ENCODE measurements at places on chromosomes 2 and 18.

DNA sequence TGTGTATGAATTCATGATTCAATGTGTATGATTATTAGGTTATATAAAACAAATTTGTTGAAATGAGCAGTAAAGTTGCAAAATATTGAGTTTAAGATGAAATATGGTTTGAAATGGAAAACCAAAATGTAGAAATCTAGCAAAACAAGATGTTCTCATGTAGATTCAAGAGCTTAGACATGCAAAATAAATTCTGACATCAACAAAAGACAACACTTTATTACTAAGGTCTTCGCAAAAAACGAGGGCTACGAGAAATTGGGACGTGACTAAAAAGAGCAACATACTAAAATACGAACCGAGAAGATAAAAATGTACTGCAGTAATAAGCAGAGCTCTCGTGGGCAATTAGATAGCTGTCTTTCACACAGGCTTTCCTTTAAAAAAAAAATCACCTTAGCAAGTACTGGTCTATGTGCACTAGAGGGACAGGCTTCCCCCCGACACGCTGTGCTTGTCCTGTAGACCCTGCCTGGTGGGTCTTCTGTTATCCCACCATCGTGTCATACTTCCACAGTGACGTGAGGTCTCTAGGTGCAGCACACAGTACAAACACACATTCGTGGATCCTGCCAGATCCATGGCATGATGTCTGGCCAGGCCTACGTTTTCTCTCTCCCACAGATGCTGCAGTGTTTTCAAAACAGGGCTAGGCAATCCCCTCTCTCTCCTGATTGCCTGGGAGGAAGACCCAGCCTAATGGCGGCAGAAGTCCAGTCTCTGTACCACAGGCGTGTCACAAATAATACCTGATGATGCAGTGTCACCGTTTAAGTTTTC lies 240.8 kb downstream of the TCF4 start:
- no peak for DNase-seq

DNA sequence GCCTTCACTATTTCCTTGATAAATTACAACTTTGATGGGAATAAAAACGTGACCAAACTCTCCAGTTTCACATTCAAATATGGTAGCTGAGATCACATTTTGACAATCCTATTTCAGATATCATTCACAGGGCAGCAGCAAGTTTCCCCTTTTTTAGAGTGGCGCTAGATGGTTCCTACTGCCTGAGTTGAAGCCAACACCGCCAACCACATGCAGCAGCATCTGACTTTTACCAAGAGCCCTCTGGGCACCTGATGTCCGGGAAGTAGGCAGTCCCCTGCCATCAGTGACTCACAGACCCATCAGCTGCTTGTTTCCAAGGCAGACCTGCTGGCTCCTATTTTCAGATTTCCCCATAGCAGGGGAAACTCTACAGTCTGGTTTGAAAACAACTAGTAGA lies 4.0 kb upstream of the MREG start:
- DNase-seq, result peak; percentile 48

DNA sequence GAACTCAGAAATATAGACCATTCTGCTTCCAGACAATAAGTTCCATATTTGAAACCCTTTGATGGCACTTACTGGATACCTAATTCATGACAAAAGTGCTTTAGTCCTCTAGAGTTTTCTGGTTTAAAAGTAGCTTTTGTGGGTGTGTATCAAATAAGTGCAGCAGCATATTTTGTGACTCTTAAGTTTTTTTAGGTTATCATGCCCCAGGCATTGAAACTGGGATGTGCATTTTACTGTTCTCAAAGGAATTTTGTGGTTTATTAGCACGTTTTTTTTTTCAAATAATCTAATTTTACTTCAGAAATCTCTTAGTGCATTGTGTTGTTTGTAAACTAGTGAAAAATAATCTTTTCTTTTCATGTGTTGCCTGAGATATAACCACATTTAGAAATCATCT lies 1.5 kb downstream of the XRCC5 start:
- DNase-seq, result no peak

- DNase-seq, result no peak
Observed at GRCh38 chr2:33588232-33588631, 10.9 kb downstream of the FAM98A start.

DNA sequence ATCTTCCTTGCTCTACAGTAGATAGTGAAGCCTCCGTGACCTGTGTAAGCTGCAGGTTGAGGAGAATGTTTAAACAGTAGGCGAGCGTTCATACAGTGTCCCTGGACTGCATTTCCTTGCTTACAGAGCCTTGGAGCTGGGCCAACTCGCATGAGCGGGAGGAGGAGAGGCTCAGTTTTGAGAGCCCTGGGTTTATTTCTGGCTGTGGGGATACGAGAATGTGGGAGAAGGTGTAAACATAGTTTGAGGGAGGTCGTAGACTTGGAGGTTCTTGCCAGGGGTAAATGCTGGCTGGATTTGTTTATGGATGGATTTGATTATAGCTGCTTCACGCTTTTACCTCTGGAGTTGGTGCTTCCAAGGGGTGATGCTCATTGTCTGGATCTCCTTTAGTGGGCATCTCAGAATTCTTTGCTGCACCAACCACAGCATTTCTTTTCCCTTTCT lies 20.8 kb downstream of the CRIM1 start:
- peak; percentile 63 for DNase-seq

- no peak for DNase-seq
Observed at GRCh38 chr2:102839668-102840388, 78.0 kb downstream of the TMEM182 start.

DNA sequence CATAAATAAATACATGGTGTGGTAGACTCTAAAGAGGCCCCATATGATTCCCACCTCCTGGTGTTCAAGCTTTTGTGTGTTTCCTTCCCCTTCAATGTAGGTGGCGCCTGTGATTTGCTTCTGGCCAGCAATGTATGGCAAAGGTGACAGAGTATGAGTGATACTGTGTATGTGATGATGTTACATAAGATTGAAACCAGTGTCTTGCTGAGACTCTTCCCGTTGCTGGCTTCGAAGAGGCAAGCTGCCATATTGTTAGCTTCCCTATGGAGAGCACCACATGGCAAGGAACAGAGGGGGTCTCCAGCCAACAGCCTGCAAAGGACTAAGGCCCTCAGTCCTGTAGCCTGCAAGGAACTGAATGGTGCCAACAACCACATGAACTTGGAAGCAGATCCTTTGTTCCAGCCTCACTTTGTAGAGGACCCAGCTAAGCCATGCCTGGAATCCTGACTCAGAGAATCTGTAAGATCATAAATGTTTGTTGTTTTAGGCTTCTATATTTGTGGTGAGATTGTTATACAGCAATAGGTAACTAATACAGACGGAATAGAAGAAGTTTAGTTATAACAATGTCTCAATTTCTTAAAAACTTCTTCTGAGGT lies 1.7 kb upstream of the SMAD4 start:
- DNase-seq, result no peak

DNA sequence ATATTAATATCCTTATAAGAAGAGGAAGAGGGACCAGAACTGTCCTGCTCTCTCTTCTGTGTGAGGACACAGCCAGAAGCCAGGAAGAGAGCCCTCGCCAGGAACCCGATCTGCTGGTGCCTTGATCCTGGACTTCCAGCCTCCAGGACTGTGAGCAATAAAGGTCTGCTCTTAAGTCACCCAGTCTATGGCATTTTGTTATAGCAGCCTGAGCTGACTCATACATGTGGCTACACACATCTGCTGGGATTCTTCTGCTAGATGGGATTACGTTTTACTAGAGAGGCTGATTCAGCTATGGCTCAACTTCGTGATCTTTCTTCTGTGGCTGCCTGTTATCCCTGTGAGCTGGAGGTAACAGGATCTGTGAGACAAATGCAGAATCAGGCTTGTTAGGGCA lies 29.6 kb downstream of the ARL4C start:
- DNase-seq, result no peak

GRCh38 chr2:1581965-1582625 lies 162.2 kb downstream of the PXDN start:
- DNase-seq, result no peak

- no peak for DNase-seq
Observed at GRCh38 chr2:45024097-45024496, 14.8 kb upstream of the SIX2 start.

- DNase-seq, result no peak
Observed at GRCh38 chr2:217804338-217804737, 198.5 kb downstream of the TNS1 start.

- peak; percentile 46 for DNase-seq
Observed at GRCh38 chr18:63970809-63971205, 926 bp downstream of the SERPINB8 start.

- no peak for DNase-seq
Observed at GRCh38 chr2:14072338-14072737, 560.2 kb upstream of the LRATD1 start.

DNA sequence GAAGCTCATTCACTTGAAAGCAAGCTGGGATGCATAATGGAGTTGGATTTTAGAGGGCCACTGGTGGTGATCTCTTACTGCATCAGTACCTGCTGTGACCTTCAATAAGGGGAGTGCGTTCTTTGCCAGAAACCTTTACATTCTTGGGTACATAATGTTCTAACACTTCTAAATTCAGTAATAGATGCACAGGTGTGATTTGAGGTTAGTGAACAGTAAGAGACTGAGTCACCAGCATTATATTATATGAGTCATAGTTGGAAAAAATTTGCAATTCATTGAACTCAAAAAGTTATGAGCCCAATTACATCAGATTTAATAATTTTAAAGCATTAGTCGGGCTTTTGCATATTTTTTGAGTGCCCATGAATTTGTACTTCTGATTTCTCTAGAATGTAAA lies 803.3 kb downstream of the ADCYAP1 start:
- no peak for DNase-seq

GRCh38 chr2:26767129-26767528 lies 3.0 kb downstream of the SLC35F6 start:
- no peak for DNase-seq

DNA sequence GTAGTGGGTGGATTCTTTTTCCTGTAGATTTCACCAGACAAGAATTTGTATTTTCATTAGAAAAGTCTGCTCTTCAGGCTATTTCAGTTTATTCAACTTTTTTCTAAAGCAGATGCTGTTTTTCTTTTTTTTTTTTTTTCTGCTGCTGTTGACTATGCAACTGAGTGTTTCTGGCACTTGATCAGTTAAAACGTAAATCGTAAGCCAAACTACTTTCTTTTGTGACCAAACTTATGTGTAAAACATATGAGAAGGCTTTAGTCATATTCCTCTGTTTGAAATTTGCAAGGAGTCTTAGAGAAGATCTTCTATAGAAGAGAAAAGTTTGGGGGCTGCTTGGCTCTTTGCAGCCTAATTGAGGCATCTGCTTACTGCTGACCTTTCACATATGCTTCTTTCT lies 170.1 kb downstream of the PARD3B start:
- DNase-seq, result no peak

GRCh38 chr2:171318463-171318934 lies 115.3 kb downstream of the METTL8 start:
- no peak for DNase-seq

DNA sequence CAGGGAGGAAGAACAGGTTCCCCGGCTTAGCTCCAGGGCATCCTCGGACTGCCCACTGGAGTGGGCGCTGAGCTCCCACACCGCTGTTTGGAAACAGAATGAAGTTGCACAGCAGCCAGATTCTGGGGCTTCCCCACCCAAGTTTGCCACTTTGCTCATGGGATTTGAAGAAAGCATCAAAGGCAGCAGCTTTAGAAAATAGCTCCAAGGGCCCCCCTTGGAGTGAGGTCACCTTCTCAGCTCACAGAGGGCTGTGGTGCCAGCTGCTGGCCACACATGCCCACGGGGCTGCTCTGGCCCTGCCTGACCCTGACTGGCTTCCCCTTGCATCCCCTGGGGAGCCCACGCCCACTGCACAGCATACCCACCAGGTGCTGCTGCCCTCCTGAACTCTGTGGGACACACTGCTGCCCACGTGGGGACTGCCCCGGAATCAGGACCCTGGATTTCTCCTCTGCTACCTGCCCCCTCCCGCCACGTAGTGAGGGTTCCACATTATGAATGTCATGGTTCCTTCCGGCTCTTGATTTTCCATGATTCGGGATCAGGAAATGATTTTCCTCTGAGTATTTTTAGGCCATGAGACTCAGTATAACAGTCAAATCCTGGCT lies 70.3 kb downstream of the TGOLN2 start:
- no peak for DNase-seq

- DNase-seq, result no peak
Observed at GRCh38 chr2:98637401-98638147, 29.2 kb downstream of the UNC50 start.

GRCh38 chr2:86499326-86499725 lies 58.2 kb downstream of the KDM3A start:
- DNase-seq, result no peak

- DNase-seq, result no peak
Observed at GRCh38 chr2:38523728-38524437, 78.8 kb downstream of the HNRNPLL start.

- DNase-seq, result no peak
Observed at GRCh38 chr2:173741759-173742158, 223.4 kb downstream of the SP3 start.

GRCh38 chr2:240871071-240871958 lies 2.7 kb downstream of the AGXT start:
- peak; percentile 21 for DNase-seq

DNA sequence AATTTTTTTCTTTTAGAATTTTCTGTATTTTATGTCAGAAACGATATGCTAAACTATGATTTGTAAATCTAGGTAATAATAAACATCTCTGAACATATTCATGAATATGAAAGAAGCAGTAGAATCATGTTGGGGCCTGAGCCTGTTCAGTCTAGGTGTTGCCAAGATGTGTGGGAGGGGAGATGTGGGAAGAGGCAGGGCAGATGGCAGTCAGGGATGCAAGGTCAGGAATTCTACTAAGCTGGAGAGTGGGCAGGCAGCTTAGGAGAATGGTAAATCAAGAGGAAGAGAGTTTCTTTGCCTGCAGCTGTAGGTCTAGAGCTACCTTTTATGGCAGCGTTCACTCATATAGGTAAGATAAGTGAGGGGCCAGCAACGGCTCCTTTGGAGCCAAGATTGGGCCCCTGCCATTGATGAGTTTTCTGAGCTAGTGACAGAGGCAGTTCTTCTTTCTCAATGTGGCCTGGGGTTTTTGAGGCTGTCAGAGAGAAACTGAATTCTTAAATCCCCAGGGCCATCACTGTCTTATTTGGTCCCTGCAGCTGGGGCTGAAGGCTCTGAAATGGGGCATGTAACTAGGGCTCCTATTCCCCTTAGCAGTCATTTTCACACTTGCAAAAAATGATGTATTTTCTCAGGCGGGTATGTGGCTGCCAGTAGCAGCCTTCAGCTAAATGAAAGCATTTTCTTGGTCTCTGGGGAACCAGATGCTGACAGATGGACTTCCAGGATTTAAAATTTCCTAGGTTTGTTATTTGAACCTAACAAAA lies 232.8 kb downstream of the PIK3C3 start:
- DNase-seq, result no peak

DNA sequence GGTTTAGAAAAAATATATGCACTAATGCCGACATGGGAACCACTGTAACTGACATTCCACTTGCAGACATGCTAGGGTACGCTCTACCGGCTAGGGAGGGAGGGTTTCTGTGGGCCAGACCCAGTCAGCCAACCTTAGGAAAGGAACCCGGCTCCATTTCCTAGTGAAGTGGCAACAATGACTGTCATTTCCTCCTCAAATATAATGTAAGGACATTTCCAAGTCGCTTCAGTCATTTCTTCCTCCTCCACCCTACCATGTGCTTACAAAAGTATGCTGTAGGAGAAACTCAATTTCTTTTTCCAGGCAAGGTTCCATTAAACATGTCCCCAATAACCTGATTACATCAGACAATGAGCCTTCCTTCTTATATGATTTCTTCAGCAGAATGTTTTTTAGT lies 64.3 kb upstream of the PSMD14 start:
- DNase-seq, result no peak

All from right lobe of liver (tissue), 6 donors.